Fibroblast of skin of back (primary cell): ENCODE measurements at places on chromosomes 12 and 14.

- peak; percentile 97 for DNase-seq
Observed at GRCh38 chr12:124441443-124442194, 125.8 kb downstream of the NCOR2 start.

- peak; percentile 41 for DNase-seq
Observed at GRCh38 chr14:51732494-51733112, 80.9 kb downstream of the FRMD6 start.

DNA sequence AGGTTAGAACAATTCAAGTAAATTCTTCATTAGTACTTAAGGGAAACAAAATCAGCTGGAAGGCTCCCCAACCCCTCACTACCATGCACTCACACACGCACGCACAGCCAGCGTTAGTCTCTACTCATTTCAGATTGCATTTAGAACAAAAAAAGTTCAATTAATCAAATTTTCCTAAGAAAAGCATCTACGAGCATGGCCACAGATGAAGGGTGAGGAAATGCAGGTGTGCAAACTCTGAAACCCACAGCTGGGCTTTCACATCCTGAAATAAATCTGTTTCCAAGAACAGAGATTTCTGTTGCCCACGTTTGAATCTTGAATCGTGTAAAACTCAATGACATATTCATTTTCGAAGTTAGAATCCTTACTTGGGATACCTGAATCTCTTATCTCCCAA lies 62.6 kb downstream of the SEL1L start:
- DNase-seq = no peak

GRCh38 chr14:95739356-95739755 lies 25.4 kb upstream of the TCL1A start:
- no peak for DNase-seq

- DNase-seq = no peak
Observed at GRCh38 chr14:60222820-60223219, 26.2 kb upstream of the PPM1A start.

GRCh38 chr14:93044121-93044520 lies 71.6 kb downstream of the ITPK1 start:
- DNase-seq = no peak

GRCh38 chr14:54299410-54300363 lies 97.1 kb upstream of the CDKN3 start:
- DNase-seq = no peak

- no peak for DNase-seq
Observed at GRCh38 chr14:105287249-105288102, 13.3 kb downstream of the BRF1 start.

- no peak for DNase-seq
Observed at GRCh38 chr14:99936738-99937474, 128.3 kb upstream of the EVL start.

DNA sequence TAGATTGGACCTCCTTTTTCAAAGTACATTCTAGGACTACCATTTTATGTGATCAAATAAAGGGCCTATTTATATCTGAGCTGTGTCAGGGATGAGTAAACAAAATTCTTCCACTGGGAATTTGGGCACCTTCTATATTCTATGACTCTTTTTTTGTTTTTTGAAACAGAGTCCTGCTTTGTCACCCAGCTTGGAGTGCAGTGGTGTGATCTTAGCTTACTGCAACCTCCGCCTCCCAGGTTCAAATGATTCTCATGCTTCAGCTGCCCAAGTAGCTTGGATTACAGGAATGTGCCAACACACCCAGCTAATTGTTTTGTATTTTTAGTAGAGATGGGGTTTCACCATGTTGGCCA lies 64.8 kb downstream of the DRAM1 start:
- DNase-seq = no peak

DNA sequence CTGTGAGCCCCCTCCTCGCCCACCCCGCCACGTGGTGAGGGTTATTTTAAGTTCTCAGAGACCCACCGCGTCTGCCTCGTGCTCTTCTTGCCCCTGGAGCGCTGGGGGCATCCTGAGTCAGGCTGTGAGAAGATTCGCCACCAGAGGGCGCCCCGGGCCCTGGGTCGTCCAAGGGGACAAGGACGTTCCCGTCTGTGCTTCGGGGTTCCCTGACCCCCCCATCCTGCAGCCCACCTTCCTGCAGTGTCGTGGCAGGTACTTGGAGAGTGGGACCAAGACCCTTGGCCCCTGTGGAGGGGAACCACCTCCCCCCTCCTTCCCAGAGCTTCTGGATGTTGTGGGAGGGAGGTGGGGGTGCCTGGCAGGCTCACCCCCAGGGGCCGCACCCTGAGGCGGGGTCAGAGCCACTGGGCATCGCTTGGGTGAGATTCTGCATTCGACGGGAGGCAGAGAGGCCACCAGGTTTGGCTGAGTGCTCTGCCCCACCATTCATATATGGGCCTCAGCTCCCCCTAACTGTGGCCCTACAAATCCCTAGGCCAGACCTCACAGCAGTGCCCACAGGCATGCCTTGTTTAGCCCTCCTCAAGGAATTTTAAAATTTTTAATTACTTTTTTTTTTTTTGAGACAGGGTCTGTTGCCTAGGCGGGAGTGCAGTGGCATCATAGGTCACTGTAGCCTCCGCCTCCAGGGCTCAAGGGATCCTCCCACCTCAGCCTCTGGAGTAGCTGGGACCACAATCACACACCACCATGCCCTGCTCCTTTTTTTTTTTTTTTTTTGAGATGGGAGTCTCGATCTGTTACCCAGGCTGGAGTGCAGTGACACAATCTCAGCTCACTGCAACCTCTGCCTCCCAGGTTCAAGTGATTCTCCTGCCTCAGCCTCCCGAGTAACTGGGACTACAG lies 17.0 kb downstream of the RHOF start:
- DNase-seq = peak; percentile 50

DNA sequence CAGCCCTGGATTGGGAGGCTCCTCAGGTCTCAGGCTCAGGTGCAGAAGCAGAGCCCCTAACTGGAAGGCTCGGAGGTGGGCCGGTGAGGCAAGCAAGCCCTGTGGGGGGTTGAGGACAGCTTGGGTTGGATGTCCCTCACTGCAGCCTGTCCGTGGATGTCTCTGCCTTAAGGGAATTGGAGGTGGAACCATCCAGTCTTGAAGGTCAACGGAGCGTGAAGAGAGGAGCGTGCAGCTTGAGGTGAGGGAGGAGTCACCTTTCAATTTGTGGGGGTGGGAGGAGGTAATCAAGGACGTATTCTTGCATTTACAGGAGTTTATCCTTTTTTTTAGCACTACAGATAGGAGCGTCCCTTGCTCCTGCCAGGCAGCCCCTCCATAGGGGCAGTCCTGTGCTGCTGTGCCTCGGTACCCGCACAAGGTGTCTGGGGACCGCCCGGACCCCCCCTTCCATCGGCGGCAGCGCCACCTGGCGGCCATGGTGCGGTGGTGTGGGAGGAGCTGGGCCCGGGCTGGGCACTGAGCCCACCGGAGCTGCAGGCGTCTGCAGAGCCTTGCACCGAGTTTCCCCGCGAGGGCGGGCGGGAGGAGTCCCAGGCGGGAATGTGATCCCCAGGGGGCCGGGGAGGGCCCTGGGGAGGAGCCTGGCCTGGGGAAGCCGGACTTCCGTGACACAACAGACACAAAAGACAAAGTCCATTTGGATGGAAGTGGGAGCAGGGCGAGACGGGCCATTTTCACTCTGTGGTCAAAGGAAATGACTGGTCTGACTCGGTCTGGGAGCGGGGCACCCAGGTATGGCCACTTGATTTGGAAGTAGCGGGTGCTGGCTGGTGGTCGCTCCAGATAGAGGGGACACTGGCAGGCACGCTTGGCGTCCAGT lies 864 bp downstream of the DNAJC22 start:
- peak; percentile 77 for DNase-seq

GRCh38 chr14:97626088-97626487 lies 828.9 kb downstream of the VRK1 start:
- no peak for DNase-seq

DNA sequence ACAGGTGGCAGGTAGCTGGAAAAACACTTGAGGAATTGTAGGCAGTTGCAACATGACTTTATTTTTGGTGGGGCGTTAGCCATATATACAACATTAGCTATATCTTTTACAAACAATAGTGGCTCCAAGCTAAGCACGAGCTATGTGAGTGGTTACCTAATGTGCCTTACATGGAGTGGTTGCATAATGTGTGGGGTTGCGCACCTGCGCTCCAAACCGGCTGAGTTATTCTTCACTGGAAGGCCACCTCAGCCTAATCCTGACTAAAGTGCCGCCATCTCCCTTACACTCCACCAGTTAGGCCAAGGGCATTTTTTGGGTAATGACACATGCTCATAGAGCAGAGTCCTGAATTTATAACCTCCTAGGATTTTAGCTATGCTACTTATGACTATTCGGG lies 31.8 kb upstream of the G2E3 start:
- DNase-seq = no peak

GRCh38 chr14:88706425-88706824 lies 86.3 kb downstream of the EML5 start:
- DNase-seq = no peak

GRCh38 chr12:71456316-71456715 lies 16.7 kb downstream of the LGR5 start:
- no peak for DNase-seq

- peak; percentile 17 for DNase-seq
Observed at GRCh38 chr12:96571101-96571862, 81.9 kb downstream of the CFAP54 start.

DNA sequence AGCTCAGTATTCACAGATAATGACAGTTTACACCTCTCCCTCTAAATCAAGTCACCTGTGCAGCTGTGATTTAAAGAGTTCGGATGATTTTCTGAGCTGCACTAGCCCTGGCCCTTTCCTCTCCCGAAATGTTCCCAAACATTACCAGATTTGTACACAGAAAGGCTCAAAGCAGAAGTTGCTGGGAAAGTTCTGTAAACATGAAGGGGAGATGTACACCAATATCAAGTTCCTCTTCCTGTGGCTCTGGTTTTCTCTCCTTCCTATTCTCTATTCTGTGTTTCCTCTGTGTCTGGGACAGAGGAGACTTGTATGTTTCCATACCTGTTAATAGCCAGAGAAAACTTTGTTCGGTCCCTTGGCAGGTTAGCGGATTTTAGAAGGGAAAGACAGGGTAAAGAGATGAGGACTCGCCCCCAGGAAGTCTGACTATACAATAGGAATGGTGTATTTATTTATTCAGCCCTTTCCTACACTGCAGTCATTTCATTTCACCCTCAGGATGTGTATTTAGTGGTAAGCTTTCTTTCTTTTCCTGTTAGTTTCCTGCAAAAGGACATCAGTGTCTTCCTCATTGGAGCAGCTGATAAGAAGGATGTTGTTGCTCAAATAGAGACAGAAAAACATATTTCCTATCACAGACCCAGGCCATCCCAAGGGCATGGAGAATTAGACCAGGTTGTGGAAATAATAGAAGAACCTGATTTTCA lies 7.6 kb upstream of the NUMB start:
- peak; percentile 37 for DNase-seq

- no peak for DNase-seq
Observed at GRCh38 chr14:77200406-77200985, 18.9 kb downstream of the TMEM63C start.

DNA sequence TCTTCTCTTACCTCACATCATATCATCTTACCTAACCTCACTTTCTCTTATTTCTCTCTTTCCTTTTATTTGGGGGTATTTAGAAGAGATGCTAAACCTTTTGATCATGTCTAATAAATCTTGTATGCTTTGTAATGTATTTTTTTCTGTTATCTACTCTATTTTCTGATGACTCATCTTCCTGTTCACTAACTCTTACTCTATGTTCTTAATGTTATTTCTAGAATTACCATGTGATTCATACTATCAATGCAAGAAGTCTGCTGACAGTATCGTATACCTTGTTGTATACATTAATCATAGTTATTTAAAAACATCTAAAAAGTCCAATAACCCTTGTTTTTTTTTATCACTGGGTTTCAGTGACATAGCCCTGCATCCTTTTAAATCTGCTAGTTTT lies 62.3 kb downstream of the MGAT4C start:
- peak; percentile 45 for DNase-seq

GRCh38 chr14:39974036-39974435 lies 541.8 kb upstream of the FBXO33 start:
- no peak for DNase-seq

DNA sequence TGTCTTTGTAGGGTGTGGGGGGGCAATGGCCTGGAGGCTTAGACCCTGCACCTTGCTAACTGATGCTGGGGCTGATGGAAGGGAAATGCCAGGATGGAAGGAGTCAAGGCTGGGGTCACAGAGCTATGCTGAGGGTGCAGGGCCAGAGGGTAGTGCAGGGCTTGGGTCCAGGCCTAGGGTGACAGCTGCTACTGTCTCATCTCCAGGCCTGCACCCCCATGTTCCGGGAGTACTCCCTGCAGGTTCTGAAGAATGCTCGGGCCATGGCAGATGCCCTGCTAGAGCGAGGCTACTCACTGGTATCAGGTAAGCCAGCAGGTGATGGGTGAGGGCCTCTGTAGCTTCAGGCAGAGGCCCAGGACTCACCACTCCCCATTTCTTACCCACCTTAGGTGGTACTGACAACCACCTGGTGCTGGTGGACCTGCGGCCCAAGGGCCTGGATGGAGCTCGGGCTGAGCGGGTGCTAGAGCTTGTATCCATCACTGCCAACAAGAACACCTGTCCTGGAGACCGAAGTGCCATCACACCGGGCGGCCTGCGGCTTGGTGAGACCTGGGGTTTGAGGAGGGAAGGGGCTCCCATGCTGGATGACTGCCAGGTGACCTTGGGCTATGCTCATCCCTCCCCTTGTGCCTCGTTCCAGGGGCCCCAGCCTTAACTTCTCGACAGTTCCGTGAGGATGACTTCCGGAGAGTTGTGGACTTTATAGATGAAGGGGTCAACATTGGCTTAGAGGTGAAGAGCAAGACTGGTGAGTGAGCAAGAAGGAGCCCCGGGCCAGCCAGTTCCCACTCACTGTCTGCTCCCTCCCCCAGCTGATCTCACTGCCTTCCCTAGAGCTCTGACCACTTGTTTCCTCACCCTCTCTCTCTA lies 4.1 kb downstream of the SHMT2 start:
- DNase-seq = peak; percentile 52

DNA sequence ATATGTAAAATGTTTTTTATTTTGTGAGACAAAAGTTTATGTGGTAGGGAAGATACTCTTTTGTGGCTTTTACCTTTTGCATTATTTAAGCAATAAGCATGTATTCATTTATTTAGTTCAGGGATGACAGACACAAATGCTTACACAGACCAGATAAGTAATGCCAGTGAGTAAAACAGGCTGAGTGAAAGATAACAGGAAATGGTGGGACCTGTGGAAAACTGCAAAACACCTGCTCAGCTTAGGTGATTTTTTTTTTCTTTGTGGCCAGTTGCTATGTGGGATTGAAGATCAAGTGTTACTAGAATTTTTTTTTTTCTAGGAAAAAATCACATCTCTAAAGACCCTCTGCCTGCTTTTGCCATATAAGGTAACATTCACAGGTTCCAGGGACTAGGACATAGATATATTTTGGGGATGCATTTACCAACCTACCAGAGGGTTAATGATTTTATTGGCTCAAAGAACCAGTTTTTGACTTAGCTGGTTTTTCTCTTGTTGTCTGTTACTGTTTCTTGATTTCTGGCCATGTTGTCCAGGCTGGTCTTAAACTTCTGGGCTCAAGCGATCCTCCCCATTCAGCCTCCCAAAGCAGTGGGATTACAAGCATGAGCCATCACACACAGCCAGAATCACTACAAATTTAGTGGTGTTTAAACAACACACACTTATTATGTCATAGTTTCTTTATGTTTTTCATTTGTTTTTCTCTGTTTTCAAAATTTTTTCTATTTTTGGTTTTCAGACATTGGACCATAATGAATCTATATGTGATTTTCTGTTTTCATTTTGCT lies 9.8 kb downstream of the PSMA6 start:
- DNase-seq = no peak
